ENCODE measurements at places on chromosomes 12 and 14.

DNA sequence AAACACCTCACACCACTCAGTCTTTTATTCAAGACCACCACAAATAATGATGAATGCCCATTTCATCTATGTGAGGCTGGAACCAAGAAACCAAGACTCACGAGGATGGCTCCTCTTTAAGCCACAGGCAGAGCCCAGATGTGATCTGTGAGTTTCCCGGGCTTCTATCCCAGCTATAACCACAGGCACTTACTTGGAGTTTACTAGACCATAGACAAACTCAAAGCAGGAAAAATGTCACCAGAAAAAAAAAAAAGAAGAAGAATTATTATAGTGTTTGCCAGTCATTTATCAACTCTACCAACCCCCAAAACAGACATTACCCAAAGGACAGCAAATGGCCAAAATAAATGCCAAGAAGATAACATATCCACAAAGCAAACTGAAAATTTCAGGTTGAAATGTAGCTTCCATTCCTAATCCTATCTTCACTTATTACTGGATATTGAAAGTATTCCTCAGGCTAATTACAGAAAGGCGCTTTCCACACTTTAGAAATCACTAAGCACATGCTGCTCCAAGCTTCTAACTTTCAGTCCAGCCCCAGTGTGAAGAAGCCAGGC, 44.7 kb downstream of the ZFYVE1 start:
- DNase-seq = no peak

DNA sequence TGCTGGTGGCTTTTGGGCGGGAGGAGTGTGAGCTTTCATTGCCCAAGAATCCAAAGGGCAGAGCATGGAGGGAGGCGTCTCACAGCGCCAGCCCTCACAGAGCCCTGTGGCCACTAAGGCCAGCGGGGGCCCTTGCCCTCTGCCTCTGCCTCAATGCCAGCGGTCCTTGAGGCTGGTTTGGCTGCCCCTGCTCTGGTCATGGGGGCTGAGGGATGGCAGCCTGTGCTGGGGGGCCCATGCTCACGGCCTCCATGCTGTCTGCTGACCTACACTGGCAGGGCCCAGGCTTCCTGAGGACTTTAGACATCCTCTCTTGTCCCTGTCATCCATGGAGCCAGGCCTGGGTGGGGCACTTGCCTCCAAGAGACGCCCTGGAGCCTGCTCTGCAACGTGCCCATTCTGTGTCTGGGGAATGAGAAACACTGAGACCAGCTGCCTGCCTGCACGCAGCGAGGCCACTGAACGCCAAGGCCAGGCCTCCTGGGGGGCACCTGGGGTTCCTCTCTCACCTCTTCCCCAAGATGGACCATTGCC, 143.4 kb downstream of the KIF26A start:
- no peak for DNase-seq

- DNase-seq = peak; percentile 72
These were observed 1.1 kb upstream of the TM9SF1 start for GRCh38 chr14:24196071-24197055.

- DNase-seq = peak; percentile 51
These were observed 74.3 kb upstream of the SRSF5 start for GRCh38 chr14:69692594-69692993.

GRCh38 chr12:51923506-51924365, 16.4 kb downstream of the ACVRL1 start:
- DNase-seq = peak; percentile 27

DNA sequence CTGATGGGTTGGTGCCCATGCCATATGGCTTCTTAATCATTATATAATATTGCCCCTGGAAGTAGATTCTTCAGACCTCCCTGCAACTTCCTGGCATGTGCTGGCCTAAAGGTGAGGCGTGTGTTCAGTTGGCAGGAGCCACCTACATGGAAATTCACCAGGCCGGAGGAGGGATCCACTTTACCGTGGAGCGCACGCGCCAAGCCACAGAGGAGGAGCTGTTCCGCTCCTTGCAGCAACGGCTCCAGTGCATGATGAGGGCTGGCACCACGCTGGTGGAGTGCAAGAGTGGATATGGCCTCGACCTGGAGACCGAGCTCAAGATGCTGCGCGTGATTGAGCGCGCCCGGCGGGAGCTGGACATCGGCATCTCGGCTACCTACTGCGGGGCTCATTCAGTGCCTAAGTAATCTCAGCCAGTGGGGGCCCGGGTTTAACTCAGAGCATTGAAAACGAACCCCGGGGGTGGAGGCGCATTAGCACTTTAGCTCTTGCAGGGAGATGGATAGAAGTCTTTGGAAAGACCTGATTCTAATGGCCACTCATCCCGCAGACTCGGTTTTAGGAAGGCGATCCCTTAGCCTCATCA, 13.5 kb downstream of the AMDHD1 start:
- DNase-seq = no peak
